ENCODE measurements at places on chromosomes 1 and 21.

- DNase-seq = no peak
Observed at GRCh38 chr1:54385727-54386022, 20.5 kb downstream of the SSBP3 start.

DNA sequence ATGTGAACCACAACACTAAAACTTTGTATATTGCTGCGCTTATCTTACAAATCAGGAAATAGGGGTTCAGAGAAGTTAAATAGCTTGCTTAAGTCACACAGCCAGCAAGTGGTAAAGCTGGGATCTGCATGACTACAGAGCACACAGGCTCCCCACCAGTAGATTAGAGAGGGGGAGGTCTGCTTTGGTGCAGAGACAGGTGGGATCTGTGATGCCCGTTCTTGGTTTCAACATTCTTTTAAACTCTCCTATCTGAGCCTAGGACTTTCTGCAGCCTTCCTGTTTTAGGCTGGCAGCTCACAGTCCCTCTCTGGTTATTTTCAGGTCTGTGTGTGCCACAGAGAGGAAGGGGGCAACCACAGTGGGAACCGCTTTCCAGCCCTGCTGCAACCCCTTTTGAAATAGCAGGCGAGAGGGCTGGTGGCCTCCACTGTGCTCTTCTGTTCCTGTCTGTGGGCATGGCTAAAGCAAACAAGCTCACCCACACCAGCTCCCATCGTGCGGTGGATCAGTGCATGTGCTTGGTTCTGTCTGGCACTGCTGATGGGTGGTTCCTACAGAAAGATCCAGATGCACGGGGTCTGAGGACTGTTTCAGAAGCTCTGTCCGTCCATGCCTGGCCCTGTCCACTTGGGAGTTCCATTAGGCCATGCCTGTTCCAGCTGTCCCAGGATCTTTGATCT, 1.7 kb upstream of the IL6R start:
- DNase-seq = no peak

DNA sequence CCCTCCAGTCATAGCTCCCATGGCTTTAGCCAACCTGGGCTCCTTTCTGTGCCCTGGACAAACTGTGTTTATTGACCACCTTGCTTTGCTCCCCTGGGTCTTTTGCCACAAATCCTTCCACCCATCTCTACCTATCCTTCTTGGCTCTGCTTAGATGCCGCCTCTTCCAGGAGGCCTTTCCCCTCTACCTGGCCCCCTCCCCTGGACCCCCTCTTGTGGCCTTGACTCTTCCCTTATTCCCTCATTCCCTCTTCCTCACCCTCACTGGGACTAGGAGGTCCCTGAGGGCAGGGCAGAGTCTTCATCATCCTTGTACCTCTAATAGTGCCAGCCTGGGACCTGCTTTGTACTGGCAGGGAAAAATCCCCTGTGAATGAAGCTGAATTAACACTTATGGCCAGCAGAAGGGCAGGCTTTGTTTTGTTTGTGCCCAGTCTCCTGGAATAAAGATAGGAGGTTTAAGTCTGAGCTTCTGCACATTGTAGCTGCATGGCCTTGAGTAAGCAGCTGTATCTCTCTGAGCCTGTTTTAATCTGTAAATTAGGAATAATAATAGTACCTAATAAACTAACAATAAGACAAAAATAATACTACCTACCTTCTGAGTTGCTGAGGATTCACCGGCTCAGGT, 13.7 kb downstream of the PTPRU start:
- DNase-seq = no peak

- no peak for DNase-seq
Observed at GRCh38 chr1:244869364-244869827, 5.1 kb upstream of the HNRNPU start.

DNA sequence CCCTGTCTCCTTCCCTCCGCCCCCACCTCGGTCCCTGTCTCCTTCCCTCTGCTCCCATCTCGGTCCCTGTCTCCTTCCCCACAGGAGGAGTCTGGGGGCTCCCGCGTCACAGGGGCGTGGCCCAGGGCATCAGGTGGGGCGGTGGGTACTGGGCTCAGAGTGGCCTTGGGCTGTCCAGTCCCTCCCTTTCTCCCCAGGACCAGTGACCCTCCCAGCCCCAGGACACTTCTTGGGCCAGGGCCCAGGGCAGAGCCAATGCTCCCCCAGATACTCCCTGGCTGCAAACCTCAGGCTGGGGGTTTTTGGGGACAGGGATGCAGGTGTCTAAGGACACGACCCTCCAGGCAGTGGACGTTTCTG, 6.8 kb upstream of the RNF223 start:
- DNase-seq = no peak
